ENCODE measurements at places on chromosomes 6 and 20.

DNA sequence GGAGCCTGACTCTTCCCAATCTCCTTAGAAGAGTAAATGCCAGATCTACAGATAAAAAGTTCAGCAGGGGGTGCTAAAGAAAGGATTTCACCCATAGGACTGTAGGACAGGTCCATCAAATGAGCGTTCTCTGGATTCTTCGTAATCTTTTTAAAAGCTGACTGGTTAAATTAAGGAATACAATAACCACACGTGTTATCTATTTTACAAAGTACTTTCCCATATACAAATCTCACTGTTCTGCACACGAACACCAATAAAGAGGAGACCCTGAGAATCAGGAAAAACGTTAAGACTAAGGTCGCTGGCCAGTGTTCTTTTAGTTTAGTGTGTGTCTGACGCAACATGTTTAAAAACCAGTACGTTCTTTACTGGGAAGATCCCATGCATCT, 542 bp downstream of the TUBE1 start:
- DNase-seq, result no peak

GRCh38 chr6:72916906-72917305, 295.0 kb downstream of the KCNQ5 start:
- DNase-seq, result no peak

DNA sequence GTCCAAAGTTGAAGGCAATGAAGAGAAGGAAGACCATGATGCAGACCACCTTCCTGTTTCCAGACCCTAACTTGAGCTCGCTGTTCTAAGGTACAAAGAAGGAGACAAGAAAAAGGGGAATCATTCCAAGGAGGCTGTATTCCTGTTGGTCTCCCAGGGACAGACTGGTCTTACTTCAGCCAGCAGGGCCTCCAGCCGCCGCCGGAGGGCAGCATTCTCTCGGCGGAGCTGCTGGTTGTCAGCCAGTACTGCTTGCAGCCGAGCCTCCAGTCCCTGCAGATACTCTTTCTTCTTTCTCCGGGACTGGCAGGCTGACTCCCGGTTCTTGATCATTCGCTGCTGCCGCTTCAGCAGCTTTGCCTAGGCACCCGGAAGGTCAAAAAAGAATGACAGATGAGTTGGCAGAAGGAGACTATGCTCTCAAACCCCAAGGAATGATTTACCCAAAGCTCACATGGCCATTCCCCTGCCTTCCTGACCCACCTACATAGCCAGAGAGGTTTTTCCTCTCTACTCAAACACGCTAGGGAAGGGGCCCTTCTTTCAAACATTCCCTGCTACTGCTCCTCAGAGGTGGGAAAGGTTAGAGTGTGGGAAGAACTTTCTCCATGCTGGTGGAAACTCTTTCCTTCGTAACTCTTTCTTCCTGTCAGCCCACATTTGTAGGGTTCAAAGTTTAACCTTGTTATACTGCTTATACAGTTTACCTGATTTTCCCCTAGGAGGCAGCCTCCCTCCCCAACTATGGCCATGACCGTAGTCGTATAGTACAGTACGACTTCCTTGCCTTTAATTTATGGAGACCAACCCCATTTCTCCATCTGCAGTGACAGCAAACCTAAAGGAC, 9.0 kb downstream of the ATF6B start:
- DNase-seq, result peak; percentile 48

DNA sequence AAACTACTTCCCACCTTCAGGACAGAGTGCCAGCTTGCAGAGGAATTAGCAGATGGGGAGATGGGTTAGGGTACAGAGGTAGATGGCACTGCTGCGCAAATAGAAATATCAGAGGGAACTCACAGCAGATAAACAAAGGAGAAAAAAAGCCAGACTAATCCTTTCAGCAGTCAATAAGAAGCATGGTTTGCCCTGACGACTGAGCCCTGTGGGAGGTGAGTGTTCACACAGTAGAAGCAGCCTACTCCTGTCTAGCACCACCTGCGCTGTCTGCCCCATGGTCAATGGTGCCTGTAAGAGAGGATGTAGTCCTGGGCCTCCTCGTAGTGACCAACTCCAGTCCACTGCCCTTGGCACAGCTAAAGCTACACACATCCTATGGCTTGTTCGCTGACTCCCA, 174.1 kb downstream of the IBTK start:
- DNase-seq, result no peak

- no peak for DNase-seq
Observed at GRCh38 chr6:2667617-2668016, 83.1 kb downstream of the MYLK4 start.

DNA sequence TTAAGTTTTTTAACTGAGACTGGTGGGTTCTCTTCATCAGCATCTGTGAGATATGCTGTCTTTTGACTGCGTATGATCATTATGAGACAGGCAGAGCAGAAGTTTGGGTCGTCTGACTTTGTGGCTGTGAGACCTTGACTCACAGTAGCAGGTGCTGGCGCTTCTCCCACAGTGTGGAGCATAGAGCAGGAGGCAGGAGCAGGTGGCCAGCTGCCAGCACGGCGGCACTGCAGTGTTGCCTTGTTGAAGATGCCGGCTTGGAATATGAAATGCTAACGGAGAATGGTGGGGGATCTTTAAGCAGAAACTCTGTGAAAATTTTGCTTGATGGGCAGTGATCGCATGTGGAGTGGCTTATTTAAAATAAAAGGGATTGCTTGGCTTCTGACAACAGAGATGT, 105.0 kb downstream of the TIAM2 start:
- DNase-seq, result no peak

DNA sequence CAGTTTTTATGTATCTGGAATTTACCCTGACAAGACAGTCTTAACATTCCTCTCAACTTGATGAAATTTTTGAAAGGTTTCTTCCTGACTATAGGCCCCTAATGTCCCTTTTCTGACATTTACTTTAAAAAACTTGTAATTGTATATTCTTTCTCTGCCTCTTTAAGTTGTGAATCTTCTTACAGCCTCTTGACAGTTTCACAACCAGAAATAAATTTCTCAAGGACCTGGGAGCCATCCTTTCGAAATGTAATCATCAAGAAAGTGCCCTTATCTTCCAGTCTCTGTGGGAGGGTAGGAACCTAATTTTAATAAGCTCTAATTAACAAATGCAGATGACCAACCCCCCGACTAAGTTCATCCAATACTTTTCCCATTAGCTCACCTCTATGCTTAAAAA, 403.6 kb upstream of the GJE1 start:
- no peak for DNase-seq

- DNase-seq, result no peak
Observed at GRCh38 chr20:31747640-31748039, 8.6 kb downstream of the TPX2 start.

GRCh38 chr6:111087106-111087835, at the start of gene SLC16A10:
SLC16A10 (plus strand) TSS chr6:111087503; CDS start chr6:111087753, 250 bp downstream.
- DNase-seq, result peak; percentile 79

- DNase-seq, result no peak
Observed at GRCh38 chr20:58359441-58359840, 29.6 kb upstream of the VAPB start.

GRCh38 chr6:137767911-137768690, 99.0 kb upstream of the TNFAIP3 start:
- no peak for DNase-seq

- DNase-seq, result no peak
Observed at GRCh38 chr6:89436226-89436625, 3.3 kb downstream of the ANKRD6 start.

DNA sequence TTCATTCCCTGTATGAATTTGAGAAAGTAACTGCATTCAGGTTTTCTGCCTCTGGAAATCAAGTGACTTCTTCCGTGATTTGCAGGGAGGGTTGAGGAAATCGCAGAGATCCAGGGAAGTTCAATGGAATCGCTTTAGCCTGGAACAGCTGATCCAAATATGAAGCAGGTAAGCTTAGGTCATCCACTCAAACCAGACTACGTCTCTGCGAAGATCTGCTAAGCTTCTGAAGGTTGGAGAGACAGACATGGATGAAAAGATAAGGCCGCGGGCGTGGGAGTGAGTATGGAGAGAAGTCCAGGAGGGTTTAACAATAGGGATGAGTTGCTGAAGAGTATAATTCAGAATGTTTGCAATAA, 34.2 kb upstream of the BTN3A2 start:
- DNase-seq, result no peak

DNA sequence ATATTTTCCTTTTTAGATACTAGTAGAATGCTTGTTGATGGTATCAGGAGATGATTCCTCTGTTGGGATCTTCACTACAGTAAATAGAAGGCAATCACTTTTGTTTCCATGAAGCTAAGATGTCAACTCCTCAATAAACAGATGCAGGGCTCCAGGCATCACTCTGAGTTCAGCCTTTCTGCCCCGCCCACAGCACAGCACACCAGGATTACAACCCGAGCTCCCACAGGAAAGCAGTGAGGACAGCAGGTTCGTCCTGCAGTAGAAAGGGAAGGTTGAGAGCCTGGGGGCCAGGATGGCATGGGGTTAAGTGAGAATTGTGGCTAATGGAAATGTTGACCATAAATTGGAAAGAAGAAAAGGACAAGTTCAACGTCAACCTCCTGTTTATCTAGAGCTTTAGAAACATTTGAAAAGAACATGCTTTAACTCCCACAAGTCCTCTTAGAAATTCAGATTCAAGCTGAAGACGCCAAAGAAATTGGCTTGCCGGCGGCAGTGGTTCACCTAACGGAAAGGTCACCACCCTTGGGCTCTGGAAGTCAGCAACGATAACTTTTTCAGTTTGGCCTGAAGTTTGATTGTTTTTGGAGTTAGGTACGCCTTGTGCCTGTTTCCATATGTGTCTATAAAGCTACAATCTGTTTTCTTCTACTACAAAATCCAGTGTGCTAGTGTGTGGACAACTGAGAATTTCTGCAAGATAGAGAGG, 144.4 kb upstream of the PDE10A start:
- DNase-seq, result no peak

DNA sequence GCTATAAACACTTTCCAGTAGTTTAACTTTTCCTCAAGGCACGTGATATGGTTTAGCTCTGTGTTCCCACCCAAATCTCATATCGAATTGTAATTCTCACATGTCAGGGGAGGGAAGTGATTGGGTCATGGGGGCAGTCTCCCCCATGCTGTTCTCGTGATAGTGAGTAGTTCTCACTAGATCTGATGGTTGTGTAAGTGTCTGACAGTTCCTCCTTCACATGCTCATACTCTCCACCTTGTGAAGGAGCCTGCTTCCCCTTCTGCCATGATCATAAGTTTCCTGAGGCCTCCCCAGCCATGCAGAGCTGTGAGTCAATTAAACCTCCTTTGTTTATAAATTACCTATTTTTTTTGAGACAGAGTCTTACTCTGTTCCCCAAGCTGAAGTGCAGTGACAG, 127.9 kb downstream of the DTNBP1 start:
- DNase-seq, result no peak

DNA sequence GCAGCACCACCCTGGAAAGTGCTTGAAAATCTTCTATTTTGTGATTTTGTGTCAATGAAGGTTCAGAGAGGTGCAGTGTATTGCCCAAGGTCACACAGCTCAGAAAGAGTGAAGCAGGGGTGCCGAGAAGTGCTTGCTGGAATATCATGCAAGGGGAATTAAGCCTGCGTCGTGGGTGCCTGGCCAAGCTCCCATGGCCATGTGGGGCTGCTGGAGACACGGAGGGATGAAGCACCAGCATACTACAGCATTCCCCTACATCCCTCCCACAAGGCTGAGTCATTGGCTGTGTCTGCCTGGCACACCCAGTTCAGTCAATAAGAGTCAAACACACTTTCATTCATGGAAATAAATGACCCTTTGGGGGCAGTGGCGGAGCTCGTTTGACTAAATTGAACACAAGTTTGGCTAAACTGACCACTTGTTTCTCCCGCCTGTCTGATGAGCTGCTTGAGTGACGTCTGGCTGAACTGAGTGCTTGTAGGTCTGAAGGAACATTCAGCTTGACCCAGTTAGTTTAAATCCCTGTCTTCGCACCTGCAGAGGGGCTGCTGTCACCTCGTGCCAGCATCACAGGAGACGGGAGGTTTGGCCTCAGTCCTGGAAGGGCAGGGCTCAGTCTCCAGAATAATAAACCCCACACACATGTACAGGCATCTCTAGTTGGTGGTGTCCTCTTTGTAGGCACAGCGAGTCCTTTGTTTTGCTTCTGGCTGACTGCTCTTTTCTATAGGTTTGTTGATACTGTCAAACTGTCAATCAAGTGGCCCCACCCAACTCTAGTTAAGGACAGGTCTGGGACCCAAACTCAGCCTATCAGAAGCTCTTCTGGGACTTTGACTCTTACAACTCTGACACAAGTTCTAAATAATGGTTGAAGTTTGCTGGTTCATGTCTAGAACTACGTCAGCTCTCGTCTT, 8.4 kb upstream of the TGM2 start:
- no peak for DNase-seq

DNA sequence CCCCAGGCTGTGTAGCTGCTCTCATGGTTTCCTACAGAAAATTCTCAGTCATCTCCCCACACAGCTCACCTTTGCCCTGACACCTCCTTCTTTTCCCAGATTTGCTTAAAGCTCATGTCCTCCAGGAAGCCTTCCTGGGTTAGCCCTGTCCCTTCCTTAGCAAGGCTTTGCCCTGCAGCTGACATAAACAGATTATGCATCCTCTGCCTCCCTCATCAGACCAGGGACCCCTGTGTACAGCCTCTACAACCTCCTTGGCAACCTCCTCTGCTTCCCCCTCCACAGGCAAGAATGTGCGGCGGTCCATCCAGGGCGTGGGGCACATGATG, 39.8 kb downstream of the UQCC2 start:
- DNase-seq, result no peak

DNA sequence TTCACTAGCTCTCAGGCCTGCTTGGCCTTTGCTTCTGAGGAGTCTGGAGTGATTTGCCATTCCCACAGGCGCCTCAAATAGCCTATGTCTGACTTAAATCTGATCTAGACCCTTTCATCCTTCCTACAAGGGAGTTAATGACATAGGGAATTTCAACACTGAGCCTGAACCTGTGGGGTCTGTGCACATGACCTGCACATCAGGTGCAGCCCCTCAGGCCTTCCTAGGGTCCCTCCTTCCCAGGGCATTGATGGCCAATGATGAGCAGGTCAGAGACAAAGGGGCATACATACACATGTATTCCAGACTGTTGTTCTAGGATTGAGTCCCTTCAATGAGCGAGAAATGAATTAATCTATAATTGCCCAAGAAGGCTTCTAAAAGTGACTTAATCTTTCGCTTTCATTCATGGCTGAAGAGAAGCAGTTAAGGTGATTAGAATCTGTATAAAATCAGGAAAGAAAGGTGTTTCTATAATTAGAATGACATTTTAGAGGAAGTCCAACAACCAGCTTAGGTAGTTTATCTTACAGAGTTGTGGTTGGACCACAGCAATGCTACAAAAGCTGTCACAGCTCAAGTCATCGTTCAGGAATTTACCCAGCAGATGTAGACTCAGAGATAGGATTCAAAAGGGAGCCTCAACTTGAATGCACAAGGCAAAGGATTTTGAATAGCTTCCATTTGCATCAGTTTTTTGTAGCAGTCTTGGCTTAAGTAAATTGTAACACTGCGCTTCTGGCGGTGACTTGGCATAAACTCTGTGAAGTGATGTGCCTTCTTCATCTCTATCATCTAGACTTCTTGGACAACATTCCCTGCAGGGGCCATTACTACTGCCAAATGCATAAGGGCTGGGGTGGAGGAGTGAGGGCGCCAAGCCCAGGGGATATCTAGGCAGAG, 27.0 kb upstream of the TBC1D7 start:
- DNase-seq, result no peak

- no peak for DNase-seq
Observed at GRCh38 chr20:49882171-49882970, 33.0 kb downstream of the SPATA2 start.

- DNase-seq, result no peak
Observed at GRCh38 chr6:165922309-165922794, 245.3 kb downstream of the TBXT start.

- DNase-seq, result no peak
Observed at GRCh38 chr20:35145141-35145564, 2.0 kb downstream of the EDEM2 start.

GRCh38 chr6:128410584-128410983, 109.8 kb downstream of the PTPRK start:
- DNase-seq, result no peak

All from T-helper 17 cell (primary cell).